ENCODE measurements at places on chromosomes 2 and 18. TPM values are rescaled to one million over a fixed set of nuclear protein-coding genes. Genes with fewer than 3 reads are reported as not detected.

SERPINB11 gene
- total RNA-seq = not detected

DNA sequence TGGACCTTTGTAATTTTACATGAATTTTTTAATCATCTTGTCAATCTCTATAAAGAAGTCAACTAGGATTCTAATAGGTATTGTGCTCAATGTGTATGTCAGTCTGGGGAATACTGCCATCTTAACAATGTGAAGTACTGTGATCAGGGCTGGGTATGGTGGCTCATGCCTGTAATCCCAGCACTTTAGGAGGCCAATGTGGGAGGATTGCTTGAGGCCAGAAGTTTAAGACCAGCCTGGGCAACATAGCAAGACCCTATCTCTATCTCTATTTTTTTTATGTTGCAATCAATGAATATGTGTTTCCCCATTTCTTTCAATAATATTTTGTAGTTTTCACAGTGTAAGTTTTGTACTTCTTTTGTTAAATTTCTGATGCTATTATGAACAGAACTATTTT lies 185.0 kb downstream of the DYM start:
- H3K4me3 ChIP-seq = no peak overlapping the region
- H3K36me3 ChIP-seq = no peaks in the 10 kb centered on the region
- H3K27ac ChIP-seq = no peak overlapping the region
- no peak for DNase-seq

DNA sequence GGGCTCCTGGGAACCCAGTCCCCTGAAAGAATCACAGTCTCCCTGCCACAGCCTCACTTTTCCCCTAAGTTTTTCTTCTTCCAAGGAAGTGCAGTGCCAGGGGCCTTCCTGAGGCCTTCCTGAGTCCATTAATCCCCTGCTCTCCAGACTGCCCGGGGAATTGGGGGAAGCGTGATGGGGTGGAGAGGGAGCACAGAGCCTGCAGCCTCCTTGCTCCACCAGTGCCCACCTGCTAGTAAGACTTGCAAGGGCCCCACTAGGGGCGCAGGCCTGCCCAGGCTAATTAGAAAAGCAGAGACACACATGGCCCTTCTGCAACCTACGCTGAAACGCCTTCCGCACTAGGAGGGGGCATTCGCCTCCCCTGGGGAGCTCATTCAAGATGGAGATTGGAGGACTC lies 110.6 kb downstream of the MRO start:
- no peak overlapping the region for H3K27ac ChIP-seq
- no peaks in the 10 kb centered on the region for H3K27me3 ChIP-seq
- no peaks in the 10 kb centered on the region for H3K4me1 ChIP-seq
- no peaks in the 10 kb centered on the region for H3K36me3 ChIP-seq

GRCh38 chr18:21313576-21313975 lies 71.5 kb downstream of the GREB1L start:
- H3K27ac ChIP-seq = no peak overlapping the region
- no peaks in the 10 kb centered on the region for H3K36me3 ChIP-seq
- no peaks in the 10 kb centered on the region for H3K27me3 ChIP-seq
- no peak overlapping the region for H3K4me3 ChIP-seq
- DNase-seq = no peak

- H3K27me3 ChIP-seq = no peaks in the 10 kb centered on the region
- H3K4me3 ChIP-seq = no peak overlapping the region
- no peak for DNase-seq
- H3K4me1 ChIP-seq = peaks cover 13% of the 10 kb centered on the region
- no peak overlapping the region for H3K27ac ChIP-seq
Measured at GRCh38 chr2:222912117-222912516, 51.3 kb downstream of the ACSL3 start.
